ENCODE measurements at places on chromosomes 5 and 9.

DNA sequence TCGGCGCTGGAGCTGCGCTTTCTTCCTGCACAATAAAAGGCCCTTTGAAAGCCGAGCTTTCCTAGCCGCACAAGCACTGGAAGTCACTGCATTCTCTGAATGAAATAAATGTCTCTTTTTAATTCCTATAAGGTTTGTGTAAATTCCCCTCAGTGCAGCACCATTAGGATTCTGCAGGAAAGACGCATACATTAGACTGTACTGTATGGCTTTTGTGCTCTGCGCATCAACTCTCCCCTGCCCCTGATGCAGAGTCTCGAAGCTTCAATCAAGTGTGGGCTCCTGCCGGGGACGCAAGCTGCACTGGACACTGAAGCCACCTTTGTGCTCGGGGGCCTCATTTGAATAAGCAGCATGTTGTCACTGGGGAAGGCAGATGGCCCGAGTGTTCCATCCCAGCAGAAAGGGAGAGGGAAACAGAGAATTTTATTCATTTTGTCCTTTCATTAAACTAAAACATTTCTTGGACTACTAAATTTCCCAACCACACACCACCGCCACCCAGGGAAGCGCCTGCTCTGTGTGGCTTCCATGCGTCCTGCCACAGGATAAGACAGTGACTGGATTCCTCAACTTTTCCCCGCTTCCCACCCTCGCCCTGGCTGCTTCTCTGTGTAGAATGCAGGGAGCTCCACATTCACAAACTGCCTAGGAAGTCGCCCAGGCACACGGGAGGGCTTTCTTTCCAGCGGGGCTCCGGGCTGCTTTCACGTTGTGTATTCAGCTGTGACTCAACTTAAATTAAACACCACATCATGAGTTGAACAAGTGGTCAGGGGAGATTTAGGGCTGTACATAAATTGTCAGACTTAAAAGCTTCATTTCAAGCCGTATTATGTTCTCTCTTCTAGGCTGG, 635.4 kb downstream of the IRX1 start:
- DNase-seq: no peak

DNA sequence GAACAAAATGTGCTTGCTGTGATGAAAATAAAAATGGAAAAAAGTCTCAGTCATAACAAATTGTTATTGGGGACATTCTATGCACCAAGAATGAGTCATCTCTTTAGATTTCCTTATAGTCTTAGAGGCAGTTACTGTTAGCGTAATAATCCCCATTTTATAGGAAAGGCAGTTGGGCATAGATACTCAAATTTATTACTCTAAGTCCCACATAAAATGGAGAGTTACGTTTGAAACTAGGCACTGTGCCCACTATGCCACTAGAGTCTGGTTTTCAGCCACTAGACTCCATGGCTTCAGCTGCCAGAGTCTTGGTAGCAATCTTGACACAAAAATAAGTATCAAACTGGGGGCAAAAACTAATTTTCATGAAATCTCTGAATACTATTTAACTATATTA, 317.9 kb upstream of the MEF2C start:
- DNase-seq: no peak

DNA sequence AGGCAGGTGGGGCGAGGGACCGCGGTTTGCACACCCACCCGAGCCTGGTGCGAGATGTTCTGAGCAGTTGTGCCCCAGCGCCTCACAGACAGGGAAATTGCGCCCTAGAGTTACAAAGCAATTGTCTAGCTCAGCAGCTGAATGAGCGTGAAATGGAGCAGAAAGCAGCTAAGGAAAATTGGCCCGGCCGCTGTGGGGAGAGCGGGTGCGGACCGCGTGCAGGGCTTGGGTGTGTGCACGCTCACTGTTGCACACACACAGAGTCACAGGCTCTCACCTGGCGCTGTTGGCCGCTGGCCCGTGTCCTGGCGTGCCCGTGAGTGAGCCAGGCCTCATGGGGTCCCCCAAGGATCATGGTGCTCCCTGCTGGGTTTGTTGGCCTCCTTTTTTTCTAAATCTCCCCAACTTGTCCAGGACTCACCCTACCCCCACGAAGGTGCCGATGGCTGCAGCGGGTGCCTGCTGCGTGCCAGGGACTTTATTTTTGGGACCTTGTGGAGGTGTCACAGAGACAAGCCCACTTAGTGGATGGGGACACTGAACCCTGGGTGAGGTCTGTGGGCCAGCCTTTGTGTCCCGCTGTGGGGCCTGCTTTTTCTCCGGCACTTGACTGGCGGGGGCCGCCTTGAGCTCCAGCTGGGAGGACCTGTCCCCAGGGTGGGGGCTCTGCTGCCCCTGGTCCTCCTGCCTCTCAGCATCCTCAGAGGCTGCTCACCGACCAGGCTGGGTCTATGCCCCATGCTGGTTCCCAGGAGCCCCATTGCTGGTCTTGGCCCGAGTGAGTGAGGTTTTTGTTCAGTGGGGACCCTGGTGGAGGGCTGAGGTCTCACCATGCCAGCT, 5.2 kb downstream of the RXRA start:
- no peak for DNase-seq

DNA sequence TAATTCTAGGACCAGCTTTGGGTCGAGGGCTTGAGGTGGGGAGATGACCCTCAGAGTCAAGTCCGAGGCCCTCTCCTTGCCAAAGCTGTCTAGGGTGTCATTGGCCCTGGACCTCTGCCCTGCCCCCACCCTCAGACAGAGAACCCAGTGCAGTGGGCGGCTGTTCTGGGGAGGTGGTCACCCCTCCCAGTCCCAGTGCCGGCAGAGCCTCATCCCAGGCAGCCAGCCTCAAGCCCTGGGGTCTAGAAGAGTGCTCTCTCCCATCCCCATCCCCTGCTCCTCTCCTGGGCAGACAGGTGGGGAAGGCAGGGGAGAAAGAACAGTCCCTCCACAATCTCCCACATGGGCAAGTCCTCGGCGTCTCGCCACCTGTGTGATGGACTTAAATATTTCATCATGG, 7.0 kb downstream of the NTNG2 start:
- no peak for DNase-seq

DNA sequence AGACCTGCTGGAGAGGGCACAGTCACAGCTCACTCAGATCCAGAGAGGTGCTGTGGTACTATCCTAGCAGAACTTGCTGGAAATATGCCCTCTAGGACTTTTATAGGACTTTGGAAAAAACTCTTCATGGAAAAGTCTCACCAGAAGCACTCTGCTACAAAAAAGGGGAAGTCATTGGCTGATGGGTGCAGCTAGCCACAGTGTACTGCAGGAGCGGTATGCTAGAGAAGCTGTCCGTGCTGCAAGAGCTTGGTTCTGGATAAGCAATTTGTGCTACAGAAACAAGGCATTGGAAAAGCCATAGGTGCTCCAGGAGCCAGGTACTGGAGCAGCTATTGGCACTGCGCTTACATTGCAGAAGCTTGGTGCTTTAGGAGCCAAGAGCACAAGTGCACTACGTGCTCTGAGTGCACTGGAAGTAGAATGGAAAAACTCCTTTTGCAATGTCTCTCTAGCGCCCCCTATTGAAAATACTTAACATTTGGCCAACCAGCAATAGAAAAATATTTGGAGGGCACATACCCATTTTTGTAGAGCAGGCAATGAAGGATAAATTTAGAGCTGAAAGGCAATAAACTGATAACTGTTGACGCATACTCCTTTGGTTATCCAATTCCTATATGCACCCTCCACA, 83.4 kb downstream of the MEGF10 start:
- DNase-seq: no peak

GRCh38 chr9:77511525-77511924, 136.6 kb downstream of the GNA14 start:
- DNase-seq: no peak

GRCh38 chr9:93200989-93201334, 17.0 kb downstream of the WNK2 start:
- DNase-seq: no peak

DNA sequence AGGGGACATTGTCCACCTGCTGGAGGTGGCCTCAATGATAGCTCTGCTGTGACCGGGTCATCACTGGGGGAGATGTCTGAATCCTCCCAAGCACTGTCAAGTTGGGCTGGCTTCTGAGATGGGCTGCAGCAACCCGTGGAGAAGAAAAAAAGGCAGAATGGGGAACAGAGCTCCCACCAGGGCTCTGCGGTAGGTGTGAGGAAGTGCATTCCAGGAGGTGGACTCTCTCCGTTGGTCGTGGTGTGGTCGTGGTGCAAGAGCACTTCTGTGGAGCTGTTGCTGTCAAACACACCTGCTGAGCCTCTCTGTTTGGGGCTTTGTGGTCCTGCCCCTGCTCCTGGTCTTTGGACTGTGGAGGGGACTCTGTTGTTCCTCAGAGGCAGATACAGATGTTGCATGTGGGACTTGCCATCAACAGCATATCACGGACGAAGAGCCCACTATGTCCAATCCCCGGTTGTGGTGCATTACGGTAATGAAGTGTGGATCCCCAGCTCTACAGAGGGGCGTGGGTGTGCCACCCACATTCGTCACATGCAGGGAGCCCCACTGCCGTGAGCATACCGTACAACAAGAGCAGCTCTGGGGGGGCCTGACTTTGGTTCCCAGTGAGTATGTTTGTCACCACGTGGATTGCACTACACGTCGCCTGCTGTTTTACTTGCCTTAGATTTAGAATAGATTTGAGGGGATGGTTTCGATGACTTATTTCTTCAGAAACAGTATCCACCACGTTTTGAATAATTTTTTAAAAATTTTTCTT, 36.0 kb upstream of the PITX1 start:
- DNase-seq: no peak

DNA sequence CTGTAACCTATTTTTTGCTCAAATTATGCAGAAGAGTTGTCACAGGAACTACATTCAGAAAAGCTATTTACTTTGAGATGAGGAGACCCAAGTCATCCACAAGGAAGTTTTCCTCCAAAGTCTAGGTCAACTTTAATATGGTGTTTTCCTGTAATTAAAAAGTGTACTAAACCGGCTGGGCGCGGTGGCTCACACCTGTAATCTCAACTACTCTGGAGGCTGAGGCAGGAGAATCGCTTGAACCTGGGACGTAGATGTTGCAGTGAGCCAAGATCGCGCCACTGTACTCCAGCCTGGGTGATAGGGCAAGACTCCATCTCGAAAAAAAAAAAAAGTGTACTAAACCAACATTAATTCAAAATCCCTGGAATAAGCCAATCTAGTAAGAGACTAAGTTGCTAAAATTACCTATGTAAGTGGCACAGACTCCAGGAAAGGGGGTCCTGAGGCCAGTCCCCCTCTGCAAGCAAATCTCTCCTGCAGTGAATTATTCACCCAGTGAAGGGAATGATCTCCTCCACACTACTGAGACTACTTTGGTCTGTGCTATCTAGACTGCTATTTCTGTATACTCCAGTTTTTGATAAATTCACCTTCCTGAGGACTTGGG, 38.9 kb downstream of the FNBP1 start:
- no peak for DNase-seq

DNA sequence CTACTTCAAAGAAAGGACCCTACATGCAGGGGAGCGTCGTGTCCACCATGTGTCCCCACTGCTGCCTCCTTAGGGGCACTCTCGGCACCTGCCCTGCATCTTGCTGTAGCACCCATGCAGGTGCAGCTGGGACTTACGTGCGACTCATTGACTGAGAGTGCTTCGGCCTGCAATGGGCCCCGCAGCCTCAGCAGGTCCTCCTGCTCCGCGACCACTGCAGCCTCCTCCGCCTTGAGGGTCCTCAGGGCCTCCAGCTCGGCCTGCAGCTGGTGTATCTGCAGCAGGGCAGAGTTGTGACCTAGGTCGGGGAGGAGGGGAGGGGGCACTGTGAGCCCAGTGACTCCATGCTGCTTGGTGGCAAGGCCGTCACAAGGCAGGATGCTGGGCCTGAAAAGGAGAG, 27.1 kb downstream of the ARPC5L start:
- no peak for DNase-seq

- no peak for DNase-seq
Measured at GRCh38 chr9:125276771-125277170, 15.1 kb downstream of the GAPVD1 start.

DNA sequence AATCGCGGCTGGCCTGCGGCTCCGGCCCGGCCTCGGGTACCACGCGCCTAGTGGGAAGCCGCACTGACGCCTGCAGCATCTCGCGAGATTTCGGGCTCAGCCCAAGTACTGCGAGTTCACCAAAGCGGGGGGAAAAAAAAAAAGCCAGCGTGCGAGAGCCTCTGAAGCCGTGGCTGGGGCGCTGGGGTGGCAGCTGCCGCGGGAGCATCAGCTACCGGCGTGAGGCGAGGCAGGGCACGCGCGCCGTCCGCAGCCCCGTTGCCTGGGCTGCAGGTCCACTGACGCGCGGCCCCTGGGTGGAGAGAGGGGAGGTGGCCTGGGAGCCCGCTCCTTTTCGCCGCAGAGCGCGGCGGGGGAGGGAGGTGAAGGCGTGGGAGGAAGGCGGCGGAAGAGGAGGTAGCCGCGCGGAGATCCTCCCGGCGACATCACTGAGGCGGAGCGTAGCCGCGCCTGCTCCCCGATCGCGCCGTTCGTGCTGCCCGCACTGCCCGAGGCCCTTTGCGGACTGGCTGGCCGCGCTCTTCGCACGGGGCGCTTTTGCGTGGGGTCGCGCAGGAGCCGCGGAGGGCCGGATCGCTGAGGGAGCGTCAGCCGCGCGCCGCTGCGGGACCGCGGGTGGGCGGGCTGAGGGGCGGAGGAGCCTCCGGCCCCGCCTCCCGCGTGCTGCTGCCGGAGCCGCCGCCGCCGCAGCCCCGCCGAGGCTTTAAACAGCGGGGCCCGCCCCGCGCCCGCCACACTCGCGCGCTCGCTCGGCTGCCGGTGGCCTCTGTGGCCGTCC, at the start of gene SLC12A2:
Gene SLC12A2 (plus strand): TSS at position 734 of the 778 bp plus-strand sequence. CDS start 189 bp downstream, outside the sequence.
- DNase-seq: peak; percentile 92

DNA sequence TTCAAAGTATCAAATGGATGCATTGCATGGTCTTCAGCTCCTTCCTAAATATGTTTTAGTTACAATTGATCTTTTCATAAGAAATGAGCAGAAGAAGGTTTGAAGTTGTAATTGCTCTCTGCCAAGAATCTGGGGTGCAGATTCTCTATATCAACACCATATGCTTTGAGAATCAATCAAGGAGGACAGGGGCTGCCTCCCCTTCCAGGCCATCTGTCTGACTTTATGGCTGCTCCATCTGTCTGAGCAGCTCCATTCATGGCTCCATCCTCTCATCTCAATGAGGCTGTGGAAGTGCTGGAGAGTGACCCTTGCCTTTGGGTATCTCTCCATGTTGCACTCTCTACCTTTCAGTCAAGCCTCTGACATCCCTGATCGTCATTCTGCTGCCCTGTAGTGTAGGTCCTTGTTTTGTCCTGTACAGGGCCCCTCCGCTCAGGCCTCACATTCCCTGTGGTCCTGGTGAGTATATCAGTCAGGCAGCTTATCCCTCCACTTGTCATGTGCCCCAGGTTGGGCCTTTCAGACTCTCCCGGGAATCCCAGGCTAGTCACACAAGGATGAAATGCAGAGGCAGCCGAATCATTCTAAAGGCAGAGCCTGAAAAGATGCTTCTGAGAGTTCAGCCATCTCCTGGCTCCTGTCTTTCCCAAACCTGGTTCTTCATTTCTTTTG, 14.0 kb upstream of the SV2C start:
- DNase-seq: no peak

GRCh38 chr5:172266071-172266675, 17.4 kb downstream of the UBTD2 start:
- DNase-seq: no peak

Data from D341Med (cell line).